Pulmonary artery endothelial cell (primary cell): ENCODE measurements at places on chromosomes 12 and 14.

DNA sequence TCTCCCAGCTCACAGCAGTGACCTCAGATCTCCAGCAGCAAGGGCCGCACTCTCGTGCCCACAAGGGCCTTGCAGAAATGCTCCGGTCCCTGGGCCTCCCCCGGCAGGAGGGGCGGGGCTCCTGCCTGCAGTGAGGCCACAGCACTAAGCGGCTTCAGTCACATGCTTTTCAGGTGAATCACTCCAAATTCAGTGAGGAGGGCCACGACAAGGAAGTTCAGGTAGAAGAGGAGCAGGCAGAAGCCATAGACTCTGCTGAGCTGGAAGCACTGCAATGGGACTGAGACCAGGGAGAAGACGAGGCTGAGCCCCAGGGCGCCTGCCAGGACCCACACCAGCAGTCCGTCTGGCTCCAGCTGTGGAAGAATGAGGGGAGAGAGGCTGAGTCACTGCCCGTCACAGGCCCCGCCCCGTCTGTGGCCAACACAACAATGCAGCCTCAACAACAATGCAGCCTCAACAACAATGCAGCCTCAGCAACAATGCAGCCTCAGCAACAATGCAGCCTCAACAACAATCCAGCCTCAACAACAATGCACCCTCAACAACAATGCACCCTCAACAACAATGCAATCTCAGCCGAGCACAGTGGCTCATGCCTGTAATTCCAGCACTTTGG lies 35.2 kb downstream of the SLC8B1 start:
- peak; percentile 41 for DNase-seq

DNA sequence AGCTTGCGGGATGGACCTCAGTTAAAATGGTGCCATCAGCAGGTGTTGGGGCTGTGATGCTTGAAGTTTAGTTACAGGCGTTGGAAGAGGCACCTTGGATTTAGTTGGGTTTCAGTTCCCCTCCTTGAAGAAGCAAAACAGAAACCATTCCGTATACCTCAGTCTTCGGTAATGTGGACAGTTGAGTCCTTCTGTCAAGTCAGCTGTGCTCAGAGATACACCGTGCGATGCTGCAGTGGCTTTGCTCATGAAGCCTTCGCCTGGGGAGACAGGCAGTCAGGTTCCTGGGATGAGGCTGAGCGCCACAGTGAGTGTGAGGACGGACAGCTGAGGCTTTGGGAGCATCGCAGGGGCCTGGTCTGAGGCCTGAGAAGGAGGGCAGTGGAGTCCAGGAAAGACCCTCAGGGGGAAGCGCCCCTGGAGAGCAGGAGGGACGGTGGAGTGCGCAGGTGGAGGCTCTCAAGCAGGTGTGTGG lies 7.4 kb downstream of the RAN start:
- no peak for DNase-seq

- no peak for DNase-seq
Observed at GRCh38 chr12:89161557-89161956, 190.7 kb downstream of the DUSP6 start.

DNA sequence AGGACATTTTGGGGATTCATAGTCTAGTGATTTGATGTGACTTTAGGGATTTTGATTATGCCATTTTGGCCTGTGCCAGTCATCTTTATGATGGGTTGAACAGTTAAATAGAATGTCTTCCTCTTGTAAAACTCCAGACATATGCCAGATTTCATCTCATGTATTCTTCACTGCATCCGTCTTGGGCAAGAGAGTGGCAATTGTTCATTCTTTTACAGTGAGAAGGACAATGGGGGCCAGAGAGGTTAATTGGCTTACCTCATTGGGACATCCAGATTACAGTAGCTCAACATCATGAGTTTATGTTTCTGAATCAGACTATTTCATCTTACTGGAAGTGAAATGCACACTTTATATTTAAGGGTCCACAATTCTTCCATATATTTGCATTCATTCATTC lies 108.2 kb upstream of the SLC38A2 start:
- no peak for DNase-seq

GRCh38 chr12:50104417-50105366 lies 884 bp downstream of the GPD1 start:
- DNase-seq, result no peak

DNA sequence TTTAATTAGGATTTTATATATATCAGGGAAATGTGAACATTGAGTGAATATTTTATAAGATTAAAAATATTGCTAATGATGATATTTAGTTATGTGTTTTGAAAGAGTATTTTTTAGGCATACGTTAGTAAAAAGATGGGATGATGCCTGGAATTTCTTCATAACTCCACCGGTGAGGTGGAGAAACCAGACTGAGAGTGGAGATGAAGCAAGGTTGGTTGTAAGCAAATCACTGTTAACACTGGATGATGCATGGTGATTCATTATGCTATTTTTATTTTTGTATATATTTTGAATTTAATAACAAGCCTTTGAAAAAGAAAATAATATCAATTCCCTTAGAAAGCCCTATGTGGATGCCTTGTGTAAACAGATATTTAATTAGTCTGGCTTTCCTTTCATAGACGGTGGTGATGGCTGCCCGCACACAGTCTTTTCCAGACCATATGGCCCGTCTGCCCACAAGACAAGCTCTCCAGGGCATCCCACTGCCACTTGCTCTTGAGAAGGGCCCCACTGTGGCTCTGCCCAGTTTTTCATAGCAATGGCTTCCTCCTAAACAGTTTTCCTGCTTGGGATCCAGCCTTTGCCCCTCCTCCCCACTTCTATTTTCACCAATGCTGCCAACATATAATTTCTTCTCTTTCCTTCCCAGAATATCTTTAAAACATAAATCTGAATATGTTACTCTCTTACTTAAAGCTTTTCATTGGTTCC lies 95.4 kb downstream of the HELB start:
- no peak for DNase-seq

DNA sequence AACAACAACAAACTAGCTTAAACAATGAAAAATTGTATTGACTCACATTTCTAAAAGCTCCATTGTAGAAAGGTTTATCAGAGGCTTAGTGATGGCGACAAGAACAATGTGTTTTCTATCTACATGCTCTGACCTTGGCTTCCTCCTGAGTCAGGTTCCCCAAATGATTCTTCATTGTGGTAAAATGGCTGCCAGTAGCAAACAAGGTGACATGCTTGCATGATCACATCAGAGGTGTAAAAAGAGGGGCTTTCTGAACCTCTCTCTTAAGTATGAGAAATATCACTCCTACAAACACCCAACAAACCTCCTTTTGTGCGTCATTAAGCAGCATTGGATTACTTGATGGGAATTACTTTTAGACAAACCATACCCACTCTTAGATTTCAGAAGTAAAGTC lies 252.4 kb upstream of the SYT1 start:
- no peak for DNase-seq

DNA sequence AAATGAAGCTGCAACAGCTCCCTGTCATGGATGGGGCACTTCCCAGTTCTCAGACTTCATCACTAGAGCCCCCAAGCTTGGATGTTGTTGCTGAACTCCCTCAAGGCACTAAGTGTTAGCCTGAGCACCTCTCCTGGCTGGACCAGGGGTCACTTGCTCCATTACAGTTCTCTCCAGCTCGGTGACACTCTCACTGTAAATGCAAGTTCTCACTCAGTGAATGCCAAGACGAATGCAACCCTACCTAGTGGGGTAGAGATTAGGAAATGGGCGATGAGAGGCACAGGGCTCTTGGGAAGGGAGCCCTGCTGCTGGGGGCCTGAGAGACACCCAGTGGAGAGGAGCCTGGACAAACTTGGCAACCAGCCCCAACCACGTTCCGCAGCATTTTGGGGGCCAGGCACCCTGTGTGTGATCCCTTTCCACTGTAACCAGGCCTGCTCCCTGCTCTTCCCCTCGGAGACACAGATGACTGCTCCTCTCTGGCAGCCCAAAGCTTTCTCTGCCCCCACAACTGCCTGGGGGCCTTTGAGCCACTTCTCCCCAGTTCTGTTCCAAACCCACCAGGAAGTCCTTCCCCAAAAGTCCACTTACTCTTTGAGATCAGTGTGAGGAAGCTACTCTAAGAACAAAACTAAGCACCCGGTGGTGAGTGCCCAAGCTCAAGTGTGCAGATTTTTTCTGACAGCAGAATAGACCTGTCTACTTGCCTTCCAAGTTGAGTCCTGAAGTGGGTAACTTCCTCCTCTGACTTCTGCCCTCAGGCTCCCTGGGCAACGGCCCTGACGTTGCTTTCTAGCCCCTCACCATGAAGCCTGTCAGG lies 8.0 kb upstream of the SELPLG start:
- DNase-seq, result no peak

GRCh38 chr12:51941604-51942003 lies 9.9 kb upstream of the ACVR1B start:
- no peak for DNase-seq

DNA sequence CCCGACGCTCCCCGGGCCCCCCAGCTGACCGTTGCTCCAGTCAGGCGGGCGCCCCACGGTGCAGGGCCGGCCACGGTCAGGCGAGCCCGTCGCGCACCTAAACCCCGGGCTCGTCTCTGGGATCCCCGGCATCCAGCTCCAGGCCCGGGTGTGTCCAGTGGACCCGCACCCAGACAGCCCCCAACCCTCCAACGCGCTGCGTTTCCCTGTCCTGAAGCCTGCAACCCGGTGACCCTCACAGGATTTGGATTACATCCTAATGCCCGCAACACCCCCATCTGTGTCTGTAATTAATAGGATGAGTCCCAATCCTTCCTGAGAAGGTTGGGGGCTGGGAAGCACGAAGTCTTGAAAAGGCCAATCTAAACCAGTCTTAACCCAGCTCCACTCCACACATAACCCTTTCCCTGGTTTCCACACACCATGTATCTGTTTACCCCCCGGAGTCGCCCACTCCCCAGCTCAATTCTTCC lies 10.4 kb downstream of the CPNE6 start:
- no peak for DNase-seq

DNA sequence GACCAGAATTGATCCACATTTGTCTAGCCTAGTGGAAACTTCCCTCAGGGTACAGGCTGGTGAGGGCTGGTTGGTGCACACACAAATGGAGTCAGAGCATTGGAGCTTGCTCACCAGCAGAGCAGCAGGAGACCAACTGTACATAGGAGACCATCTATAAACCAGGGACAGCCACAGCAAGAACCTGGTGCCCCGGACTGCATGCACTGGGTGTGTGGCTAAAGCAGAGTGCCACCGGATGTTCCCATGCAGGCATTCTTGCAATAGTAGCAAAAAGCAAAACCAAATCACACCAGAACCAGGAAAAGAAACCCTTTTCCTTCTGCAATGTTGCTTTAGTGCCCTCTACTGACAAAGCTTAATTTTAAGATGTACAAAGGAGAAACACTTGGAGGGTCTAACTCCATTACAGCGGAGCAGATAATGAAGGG lies 136.4 kb downstream of the MDGA2 start:
- DNase-seq, result no peak

DNA sequence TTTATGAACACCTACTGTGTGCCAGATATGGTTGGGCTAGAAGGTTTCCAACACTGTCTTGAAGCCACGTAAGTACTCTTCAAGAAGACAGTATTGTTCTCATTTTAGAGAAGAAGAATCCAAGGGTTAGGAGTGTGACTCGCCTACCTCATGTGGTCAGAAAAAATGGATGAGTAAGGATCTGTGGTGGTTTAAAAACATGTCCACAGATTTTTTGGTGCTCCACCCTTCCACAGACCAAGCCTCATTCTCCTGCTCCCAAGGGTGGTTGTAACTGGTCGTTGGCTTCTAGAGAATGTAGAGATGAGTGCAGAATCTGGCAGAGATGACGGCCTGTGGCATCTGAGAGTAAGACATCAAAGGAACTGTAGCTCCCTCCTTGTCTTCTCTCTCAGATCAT lies 30.3 kb upstream of the TTC7B start:
- no peak for DNase-seq

- peak; percentile 37 for DNase-seq
Observed at GRCh38 chr12:49580572-49581535, 12.9 kb upstream of the MCRS1 start.

GRCh38 chr14:75984674-75985073 lies 889 bp upstream of the IFT43 start:
- no peak for DNase-seq

GRCh38 chr12:109727039-109727723 lies 13.6 kb downstream of the FAM222A start:
- DNase-seq, result no peak

DNA sequence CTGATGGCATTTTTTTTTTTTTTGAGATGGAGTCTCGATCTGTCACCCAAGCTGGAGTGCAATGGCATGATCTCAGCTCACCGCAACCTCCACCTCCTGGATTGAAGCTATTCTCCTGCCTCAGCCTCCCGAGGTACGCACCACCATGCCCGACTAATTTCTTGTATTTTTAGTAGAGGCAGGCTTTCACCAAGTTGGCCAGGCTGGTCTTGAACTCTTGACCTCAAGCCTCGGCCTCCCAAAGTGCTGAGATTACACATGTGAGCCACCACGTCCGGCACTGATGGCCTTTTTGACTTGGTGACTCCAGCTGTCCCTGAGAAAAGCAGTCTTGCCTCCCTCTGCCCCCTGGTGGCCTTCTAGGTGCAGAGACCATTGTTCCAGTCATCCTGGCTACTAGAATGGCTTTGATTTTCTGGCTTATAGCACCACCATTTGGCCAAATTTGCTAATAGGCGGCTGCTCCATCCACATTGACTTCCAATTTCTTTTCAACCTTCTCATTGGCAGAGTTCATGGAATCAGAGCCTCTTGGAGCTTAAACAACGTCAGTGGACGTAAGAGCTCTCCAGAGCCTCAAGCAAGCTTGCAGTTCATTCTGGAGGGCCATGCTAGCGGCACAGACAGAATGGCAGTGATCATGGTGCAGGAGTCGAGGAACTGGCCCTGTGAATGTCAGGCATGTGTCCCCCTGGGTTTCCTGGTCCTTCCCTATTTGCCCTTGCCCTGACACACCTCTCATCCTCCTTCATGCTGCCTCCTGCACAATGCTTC lies 25.4 kb upstream of the EIF4B start:
- DNase-seq, result peak; percentile 75

DNA sequence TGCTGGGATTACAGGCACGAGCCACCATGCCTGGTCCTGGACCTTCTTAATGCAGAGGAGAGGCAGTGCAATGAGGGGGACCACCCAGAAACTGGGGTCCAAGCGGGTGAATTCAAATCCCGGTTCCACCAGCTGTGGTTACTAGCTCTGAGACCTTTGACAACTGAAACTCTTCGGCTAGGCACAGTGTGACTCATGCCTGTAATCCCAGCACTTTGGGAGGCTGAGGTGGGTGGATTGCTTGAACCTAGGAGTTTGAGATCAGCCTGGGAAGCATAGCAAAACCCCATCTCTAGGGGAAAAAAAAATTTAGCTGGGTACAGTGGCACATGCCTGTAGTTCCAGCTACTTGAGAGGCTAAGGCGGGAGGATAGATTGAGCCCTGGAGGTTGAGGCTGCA lies 5.0 kb upstream of the CD4 start:
- no peak for DNase-seq

GRCh38 chr14:33691907-33692306 lies 259.0 kb downstream of the EGLN3 start:
- DNase-seq, result no peak
